ENCODE measurements at places on chromosomes 7 and 10. TPM values are rescaled to one million over a fixed set of nuclear protein-coding genes. Genes with fewer than 3 reads are reported as not detected.
A peak's percentile ranks its signal among the peaks of the same experiment; 100 is the strongest.

- no peak for DNase-seq
These were observed 123.9 kb upstream of the PPIF start for GRCh38 chr10:79223091-79224048.

- no peak for DNase-seq
These were observed 149.2 kb downstream of the PAXIP1 start for GRCh38 chr7:154853727-154854095.

TEX47 gene
- total RNA-seq = not detected

DNA sequence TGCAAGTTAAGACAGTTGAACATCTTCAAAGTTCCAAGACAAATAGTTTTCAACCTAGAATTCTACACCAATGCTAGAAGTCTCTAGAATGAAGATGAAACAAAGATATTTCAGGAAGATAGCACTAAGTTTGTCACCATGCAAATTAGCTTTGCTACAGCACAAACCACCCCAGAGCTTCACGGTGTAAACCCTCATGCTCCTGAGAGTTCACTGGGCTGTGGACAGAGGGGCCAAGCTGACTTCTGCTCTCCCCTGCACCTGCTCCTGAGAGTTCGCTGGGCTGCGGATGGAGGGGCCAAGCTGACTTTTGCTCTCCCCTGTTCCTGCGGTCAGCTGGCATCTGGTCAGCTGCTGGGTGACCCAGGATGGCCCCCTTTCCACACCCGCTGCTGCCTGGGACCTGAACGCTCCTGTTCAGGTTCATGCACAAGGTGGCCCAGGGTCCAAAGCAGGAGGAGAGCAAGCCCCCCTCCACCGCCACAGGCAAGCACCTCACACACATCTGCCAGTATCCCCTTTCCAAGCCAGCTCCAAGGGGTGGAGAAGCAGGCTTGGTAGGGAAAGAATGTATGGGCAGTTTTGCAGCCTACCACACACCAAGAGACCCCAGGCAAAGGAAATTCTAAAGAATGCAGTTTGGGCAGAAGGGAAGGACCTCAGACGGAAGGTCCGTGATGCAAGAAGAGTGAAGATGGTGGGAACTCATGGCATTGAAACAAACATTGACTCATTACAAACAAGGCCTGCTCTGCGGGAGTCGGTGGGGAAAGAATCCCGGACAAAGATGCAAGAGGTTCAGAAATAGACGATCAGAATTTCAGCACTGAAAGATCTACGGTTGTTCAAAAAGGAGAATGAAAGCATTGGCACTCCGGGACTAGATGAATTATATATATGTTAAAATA, 137.8 kb upstream of the PPP2R2D start:
- no peak for DNase-seq

- peak; percentile 68 for DNase-seq
These were observed 42.9 kb upstream of the BHLHA15 start for GRCh38 chr7:98168181-98168903.

Measured in activated CD4-positive, alpha-beta T cell treated with anti-CD3 and anti-CD28 coated beads for 36 hours (primary cell).